T-helper 2 cell treated with Interferon-gamma antibody and Interleukin-4, amounts not matched to agents 5 μg/mL and 100 μg/mL, for 36 hours (primary cell): ENCODE measurements at places on chromosomes 3 and 15.

GRCh38 chr3:190041333-190042041 lies 79.2 kb downstream of the P3H2 start:
- DNase-seq: no peak
- H3K4me1 ChIP-seq: no peaks in the 10 kb centered on the region
- H3K27ac ChIP-seq: no peak overlapping the region
- H3K36me3 ChIP-seq: no peaks in the 10 kb centered on the region
- no peak overlapping the region for H3K4me3 ChIP-seq

GRCh38 chr3:44511238-44511566 lies 33.7 kb upstream of the ZNF445 start:
- DNase-seq: no peak
- peak overlapping the region; percentile 93 for H3K27ac ChIP-seq
- peaks cover 29% of the 10 kb centered on the region for H3K36me3 ChIP-seq
- H3K4me3 ChIP-seq: peak overlapping the region; percentile 94
- peaks cover 20% of the 10 kb centered on the region for H3K4me1 ChIP-seq

- DNase-seq: no peak
- no peak overlapping the region for H3K27ac ChIP-seq
Observed at GRCh38 chr3:74271541-74271940, 342.9 kb downstream of the CNTN3 start.

DNA sequence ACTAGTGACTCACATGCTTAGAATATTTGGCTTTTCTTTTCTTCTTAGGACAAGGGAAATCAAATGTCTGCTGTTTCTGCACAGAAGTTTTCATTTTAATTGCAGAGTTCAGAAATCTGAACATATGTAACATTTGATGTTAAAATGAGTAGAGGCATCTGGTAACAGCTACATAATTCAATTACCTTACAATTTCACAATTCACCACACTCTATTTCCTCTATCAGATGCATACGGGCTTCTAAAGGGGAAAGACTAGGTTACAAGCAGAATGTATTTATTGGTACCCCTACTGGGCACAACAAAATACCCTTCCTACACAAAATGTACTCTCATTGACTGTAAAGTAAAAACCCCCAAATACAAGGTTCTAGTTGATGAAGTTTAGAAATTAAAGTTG lies 176.0 kb downstream of the SOX2 start:
- no peaks in the 10 kb centered on the region for H3K4me1 ChIP-seq
- no peak overlapping the region for H3K27ac ChIP-seq
- no peak overlapping the region for H3K4me3 ChIP-seq
- no peaks in the 10 kb centered on the region for H3K36me3 ChIP-seq
- no peaks in the 10 kb centered on the region for H3K27me3 ChIP-seq

DNA sequence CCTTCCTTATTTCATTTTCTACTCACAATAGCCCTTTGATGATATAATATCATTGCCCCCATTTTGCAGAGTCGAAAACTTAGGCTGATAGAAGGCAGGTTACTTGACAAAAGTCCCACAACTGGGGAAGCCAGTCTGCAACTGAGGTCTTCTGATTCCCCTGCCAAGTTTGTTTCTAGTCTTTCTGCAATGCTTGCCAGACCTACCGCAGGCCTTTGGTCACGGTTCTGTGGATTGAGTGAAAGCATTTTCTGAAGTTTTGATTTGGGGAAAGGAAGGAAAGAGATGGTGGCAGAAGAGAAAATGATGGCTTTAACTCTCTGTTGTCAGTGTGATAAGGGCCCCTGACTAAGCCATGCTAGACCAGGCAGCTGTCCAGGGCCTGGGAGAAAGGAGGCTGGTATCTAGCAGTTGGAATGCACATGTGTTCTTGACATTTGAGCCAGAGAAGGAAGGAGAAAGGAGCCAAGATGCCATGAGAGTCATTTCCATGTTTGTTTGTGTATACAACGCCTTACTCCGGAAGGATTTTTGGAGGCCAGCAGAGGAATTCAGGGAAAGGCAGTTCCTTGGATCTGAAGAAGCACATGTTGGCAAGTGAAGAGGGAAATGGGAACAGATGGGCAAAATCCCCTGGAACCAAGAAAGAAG lies 29.9 kb downstream of the FAH start:
- no peak for DNase-seq
- no peaks in the 10 kb centered on the region for H3K4me1 ChIP-seq
- no peaks in the 10 kb centered on the region for H3K27me3 ChIP-seq
- H3K4me3 ChIP-seq: no peak overlapping the region
- no peak overlapping the region for H3K27ac ChIP-seq

- peaks cover 35% of the 10 kb centered on the region for H3K4me1 ChIP-seq
- no peaks in the 10 kb centered on the region for H3K27me3 ChIP-seq
- peak overlapping the region; percentile 29 for H3K27ac ChIP-seq
Observed at GRCh38 chr15:92936138-92936537, 36.0 kb downstream of the CHD2 start.

DNA sequence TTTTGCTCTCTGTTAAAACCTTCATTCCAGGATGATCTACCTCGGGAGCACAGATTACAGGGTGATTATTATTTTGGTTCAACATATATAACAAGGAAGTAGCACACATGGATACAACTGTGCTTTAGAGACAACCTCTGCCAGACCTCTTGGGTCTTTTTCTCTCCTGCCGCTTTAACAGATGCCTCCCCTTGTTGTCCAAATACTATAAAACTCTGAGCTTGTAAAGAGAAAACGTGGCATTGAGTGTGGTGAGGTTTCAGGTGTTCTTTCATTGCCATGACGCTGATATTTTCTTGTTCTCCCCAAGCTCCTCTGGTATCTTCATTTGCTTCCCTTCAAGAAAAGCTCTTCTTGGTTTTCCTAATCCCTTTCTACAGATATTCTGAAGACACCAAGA lies 29.0 kb downstream of the BCL2L10 start:
- peak overlapping the region; percentile 37 for H3K27ac ChIP-seq
- peak overlapping the region; percentile 62 for H3K4me3 ChIP-seq
- no peaks in the 10 kb centered on the region for H3K36me3 ChIP-seq
- no peak for DNase-seq
- H3K4me1 ChIP-seq: peaks cover 36% of the 10 kb centered on the region

DNA sequence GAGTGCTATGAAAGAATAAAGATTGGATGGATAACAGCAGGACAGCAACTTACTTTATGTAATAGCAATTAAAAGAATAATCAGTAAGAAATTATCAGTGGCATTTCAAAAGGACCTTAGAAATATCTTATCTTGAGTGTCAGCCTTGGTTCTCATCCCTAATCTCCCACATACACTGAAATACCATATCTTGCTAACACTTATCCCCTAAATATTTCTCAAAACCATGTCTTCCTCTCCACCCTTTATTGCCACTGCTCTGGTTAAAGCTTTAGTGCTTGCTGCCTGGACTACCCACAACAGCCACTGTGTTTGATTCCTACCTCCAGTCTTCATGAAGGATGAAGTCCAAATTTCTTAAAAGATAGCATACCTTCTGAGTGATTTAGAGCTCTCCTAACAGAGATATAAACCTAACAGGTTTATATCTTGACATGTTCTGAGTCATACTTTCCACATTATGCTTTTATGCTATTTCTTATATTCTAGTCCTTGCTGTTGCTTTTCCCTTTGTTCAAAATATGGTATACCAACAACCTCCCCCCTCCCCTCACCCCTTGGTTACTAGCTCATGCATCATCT lies 202.8 kb downstream of the RSRC1 start:
- no peak overlapping the region for H3K4me3 ChIP-seq
- no peaks in the 10 kb centered on the region for H3K4me1 ChIP-seq
- DNase-seq: no peak
- H3K27me3 ChIP-seq: no peaks in the 10 kb centered on the region
- no peak overlapping the region for H3K27ac ChIP-seq

GRCh38 chr3:37161351-37161750 lies 13.0 kb downstream of the LRRFIP2 start:
- H3K36me3 ChIP-seq: peaks cover 27% of the 10 kb centered on the region
- no peak overlapping the region for H3K27ac ChIP-seq
- no peak overlapping the region for H3K4me3 ChIP-seq
- H3K27me3 ChIP-seq: no peaks in the 10 kb centered on the region

DNA sequence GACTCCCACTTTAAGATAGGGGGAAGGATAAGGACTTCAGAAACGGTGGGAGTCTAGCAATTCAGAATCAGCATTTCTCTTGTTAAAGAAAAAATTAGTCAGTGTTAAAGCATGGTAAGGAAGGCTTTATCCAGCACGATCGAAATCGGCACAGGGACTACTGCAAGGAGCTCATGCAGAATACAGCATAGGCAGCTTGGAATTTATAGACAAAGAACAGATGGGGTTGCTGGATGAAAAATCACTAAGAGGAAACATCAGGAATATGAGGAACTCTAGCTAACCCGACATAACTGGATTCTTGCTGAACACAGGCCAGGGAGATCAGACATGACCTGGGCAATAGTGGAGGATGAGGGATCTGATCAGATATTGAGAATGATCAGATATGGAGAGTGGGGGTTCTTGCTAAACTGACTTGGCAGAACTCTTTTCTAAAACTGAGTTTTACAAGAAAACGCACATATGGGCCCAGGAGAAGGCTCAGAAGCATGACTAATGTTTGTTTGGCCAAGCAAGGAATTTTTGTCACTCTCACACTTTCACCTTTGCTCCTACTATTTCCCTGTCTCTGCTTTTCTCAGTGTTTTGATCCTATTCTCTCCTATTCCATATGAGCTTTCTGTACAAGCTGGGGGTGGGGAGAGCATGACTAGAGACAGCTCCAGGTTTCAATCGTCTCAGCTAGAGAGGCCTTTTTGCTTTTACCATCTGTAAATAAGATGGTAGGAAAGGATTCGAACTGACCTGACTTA lies 3.9 kb upstream of the PLCH1 start:
- H3K4me3 ChIP-seq: no peak overlapping the region
- H3K36me3 ChIP-seq: no peaks in the 10 kb centered on the region
- peaks cover 14% of the 10 kb centered on the region for H3K4me1 ChIP-seq
- peaks cover 49% of the 10 kb centered on the region for H3K27me3 ChIP-seq

- H3K4me3 ChIP-seq: no peak overlapping the region
- H3K36me3 ChIP-seq: no peaks in the 10 kb centered on the region
- DNase-seq: no peak
Observed at GRCh38 chr15:70014860-70015490, 82.7 kb downstream of the TLE3 start.

GRCh38 chr3:41991437-41991836 lies 29.5 kb upstream of the ULK4 start:
- no peak for DNase-seq
- no peaks in the 10 kb centered on the region for H3K27me3 ChIP-seq
- H3K27ac ChIP-seq: no peak overlapping the region
- H3K36me3 ChIP-seq: no peaks in the 10 kb centered on the region
- no peak overlapping the region for H3K4me3 ChIP-seq
- no peaks in the 10 kb centered on the region for H3K4me1 ChIP-seq

DNA sequence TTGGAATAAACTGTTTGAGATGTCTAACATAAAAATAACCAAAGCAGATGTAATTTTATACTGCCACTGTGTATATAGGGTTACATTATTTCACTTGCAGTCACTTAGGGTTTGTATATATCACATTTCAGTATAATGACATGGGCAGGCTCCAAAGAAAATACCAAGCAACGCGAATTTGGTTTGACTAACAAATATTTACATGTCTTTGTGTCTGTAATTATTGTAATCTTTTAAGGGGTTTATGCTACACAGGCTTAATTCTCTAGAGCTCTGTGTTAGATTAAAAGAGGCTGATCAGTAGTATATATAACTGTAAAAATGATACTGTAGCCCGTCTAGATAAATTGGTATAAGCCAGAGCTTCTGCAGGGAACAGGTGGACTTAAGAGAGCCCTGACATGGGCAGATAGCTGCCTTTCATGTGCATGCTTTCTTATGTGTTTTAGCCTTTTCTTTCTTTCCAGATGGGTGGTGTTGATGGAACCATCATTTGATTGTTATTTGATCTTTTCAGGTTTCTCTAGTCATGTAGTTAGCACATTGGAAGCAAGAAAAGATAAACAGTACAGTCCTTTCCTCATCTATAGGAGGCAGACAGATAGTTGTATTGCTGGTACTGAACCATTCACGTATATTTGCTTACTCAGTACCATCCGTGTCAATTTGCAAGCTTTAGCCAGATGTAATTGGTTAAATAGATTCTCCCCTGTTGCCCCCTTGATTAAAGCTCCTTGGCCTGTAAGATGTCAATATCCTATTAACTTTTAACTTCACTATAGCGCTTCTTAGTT lies 86.1 kb downstream of the GALK2 start:
- H3K27me3 ChIP-seq: no peaks in the 10 kb centered on the region
- H3K36me3 ChIP-seq: peaks cover 16% of the 10 kb centered on the region
- no peak overlapping the region for H3K27ac ChIP-seq
- H3K4me3 ChIP-seq: no peak overlapping the region
- no peak for DNase-seq

- DNase-seq: no peak
- H3K27ac ChIP-seq: no peak overlapping the region
- no peak overlapping the region for H3K4me3 ChIP-seq
- H3K27me3 ChIP-seq: peaks cover 5% of the 10 kb centered on the region
- no peaks in the 10 kb centered on the region for H3K4me1 ChIP-seq
Observed at GRCh38 chr15:83998486-83998885, 237.1 kb upstream of the GOLGA6L4 start.

GRCh38 chr3:80384811-80385210 lies 617.0 kb upstream of the ROBO1 start:
- no peak overlapping the region for H3K27ac ChIP-seq
- no peaks in the 10 kb centered on the region for H3K27me3 ChIP-seq
- H3K4me3 ChIP-seq: no peak overlapping the region
- no peak for DNase-seq
- no peaks in the 10 kb centered on the region for H3K36me3 ChIP-seq

GRCh38 chr3:32501783-32502117 lies 902 bp downstream of the CMTM6 start:
- DNase-seq: no peak
- peaks cover 14% of the 10 kb centered on the region for H3K36me3 ChIP-seq
- H3K27ac ChIP-seq: peak overlapping the region; percentile 92

DNA sequence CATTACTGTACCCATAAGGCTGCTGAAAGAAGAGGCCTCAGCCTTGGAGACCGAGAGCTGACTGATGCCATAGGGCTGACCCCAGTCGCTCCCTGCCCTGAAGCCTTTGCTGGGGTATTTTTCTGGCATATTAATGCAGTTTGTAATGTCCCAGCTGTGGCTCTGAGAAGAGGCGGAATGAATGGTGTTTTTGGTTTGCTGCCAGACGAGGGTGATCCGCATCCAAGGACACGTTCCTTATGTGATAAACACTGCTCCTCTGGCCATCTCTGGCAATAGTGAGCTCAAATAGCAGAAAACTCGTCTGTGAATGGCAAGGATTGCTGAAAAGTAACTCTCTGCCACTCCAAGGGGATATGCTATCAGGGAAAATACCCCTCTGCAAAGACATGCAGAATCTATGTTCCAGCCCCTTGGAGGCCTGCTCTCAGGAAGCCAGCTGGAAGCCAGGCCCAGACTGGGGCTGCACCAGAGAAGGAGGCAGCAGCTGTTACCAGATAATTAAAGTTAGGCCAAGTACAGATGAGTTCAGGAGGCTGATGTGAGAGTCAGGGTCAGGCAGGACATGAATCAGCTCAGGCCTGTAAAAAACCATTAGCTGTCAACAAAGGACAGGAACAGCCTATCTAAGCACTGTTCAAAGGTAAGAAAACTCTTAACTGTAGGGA lies 28.9 kb upstream of the KLHL6 start:
- no peak overlapping the region for H3K27ac ChIP-seq
- H3K4me3 ChIP-seq: no peak overlapping the region
- peaks cover 2% of the 10 kb centered on the region for H3K36me3 ChIP-seq
- no peaks in the 10 kb centered on the region for H3K27me3 ChIP-seq
